MM.1S (cell line): ENCODE measurements at places on chromosomes 1 and 21.

DNA sequence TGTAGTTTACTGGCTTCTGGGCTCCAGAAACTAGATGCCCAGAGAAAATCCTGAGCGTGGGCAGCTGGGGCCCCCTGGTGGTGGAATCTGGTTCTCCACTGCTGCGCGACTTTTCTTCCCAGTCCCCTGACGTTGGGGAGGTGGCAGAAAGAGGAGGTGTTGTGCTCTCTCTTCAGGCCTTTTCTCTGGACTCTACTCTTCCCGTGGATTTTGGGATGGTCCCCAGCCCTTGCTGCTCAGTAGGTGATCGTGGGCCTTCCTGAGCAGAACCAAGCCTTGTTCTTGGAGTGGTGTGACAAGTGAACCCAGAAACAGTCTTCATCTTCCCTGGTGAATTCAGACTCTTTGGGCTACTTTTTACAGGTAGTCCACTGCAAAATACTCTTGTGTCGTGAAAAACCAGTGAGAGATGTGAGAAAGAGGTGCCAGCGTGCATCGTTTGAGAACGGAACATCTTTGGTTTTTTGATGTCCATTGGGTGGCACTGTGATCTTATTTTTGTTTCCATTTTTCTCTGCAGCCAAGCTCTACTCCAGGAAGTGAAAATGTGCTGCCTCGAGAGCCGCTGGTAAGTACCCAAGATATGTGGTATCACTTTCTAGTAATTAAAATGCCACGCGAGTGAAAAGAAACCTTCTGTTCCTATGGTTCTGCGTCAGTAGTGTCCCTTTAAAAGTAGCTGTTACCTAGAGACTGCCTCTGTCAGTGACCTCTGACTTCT, 20.2 kb downstream of the PEX14 start:
- peak overlapping the region; percentile 50; the same call in 1 of the 2 replicates for H3K27ac ChIP-seq
- peak; percentile 93 for DNase-seq
- H3K36me3 ChIP-seq = no peaks in the 10 kb centered on the region

- no peak overlapping the region for H3K4me3 ChIP-seq
- H3K36me3 ChIP-seq = no peaks in the 10 kb centered on the region
- no peaks in the 10 kb centered on the region for H3K4me1 ChIP-seq
- H3K27ac ChIP-seq = no peak overlapping the region
- peak; percentile 34 for DNase-seq
Observed at GRCh38 chr1:220943319-220943996, 64.2 kb downstream of the HLX start.

- DNase-seq = no peak
- no peaks in the 10 kb centered on the region for H3K36me3 ChIP-seq
- no peak overlapping the region for H3K4me3 ChIP-seq
- no peak overlapping the region for H3K27ac ChIP-seq
- H3K27me3 ChIP-seq = no peaks in the 10 kb centered on the region
- H3K4me1 ChIP-seq = no peaks in the 10 kb centered on the region
Observed at GRCh38 chr1:62294261-62294660, 25.0 kb downstream of the KANK4 start.

- no peaks in the 10 kb centered on the region for H3K4me1 ChIP-seq
- no peak for DNase-seq
- H3K4me3 ChIP-seq = no peak overlapping the region
- H3K27me3 ChIP-seq = no peaks in the 10 kb centered on the region
- no peaks in the 10 kb centered on the region for H3K36me3 ChIP-seq
- no peak overlapping the region for H3K27ac ChIP-seq
Observed at GRCh38 chr1:83029050-83029449, 969.9 kb downstream of the TTLL7 start.

DNA sequence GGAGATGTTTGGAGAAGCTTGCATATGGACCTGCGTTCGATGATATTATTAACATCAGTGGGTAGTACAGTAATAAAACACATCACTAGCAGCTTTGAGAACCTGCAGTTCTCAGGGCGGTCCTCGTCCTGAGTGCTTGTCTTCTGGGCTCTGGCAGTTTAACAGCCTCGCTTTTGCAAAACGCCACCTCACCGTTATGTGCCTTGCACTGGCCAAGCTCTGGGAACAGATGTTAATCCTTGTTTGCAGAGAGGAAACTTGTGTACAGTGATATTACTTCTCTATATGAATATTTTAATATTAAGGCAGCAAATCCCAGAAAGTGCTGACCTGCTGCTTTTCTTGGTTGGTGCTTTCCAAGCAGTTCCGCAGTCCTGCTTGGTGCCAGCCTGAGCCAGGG, 167.4 kb upstream of the TMEM51 start:
- H3K4me1 ChIP-seq = no peaks in the 10 kb centered on the region
- no peaks in the 10 kb centered on the region for H3K27me3 ChIP-seq
- H3K36me3 ChIP-seq = no peaks in the 10 kb centered on the region
- DNase-seq = no peak
- no peak overlapping the region for H3K4me3 ChIP-seq

- no peaks in the 10 kb centered on the region for H3K36me3 ChIP-seq
- H3K4me1 ChIP-seq = no peaks in the 10 kb centered on the region
- H3K4me3 ChIP-seq = no peak overlapping the region
Observed at GRCh38 chr1:194538453-194538852, 1352.0 kb upstream of the B3GALT2 start.

DNA sequence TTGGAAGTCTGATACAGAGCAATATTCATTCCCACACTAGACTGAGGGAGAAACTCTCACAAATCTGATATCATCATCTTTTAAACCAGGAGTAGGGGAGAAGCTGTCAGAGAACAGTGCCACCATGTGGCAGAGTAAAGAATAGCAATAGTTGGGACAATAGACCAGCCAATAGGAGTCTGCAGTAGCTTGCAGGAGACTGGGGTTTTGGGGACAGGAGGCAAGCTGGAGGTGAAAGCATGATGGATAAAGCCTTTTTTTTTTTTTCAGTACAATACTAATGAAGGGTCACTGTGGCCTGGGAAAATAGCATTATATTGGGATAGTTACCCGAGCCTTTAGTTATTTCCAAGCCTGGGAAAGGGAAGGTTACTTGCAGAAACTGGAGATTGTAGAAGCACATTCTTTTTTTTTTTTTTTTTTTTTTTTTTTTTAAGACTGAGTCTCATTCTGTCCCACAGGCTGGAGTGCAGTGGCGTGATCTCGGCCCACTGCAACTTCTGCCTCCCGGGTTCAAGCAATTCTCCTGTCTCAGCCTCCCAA, 120.7 kb downstream of the S1PR1 start:
- no peaks in the 10 kb centered on the region for H3K27me3 ChIP-seq
- H3K4me1 ChIP-seq = no peaks in the 10 kb centered on the region
- H3K36me3 ChIP-seq = no peaks in the 10 kb centered on the region
- peak; percentile 52 for DNase-seq

DNA sequence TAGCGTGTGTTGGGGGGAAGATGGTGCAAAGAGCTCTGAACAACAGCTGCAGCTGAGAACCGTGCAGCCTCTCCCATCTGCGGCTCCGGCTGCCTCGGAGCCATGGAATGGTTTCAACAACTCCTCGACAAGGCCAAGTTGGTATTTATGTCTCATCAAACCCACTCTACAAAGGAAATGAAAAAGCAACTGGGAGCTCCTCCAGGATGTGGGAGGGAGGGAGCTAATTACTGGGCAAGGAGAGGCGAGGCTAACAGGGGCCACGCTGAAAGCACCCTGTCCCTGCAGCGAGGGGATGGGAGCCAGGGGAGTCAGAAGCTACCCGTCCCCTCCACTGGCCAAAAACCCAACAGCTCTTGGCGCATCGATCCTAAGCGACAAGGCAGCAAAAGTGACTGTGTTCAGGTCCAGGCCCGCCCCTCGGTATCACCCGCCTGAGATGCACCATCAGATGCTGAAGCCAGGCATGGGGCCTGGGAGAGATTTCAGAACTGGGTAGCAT, 63.1 kb downstream of the ACOT7 start:
- no peaks in the 10 kb centered on the region for H3K4me1 ChIP-seq
- no peaks in the 10 kb centered on the region for H3K36me3 ChIP-seq
- no peak overlapping the region for H3K4me3 ChIP-seq
- H3K27ac ChIP-seq = no peak overlapping the region

GRCh38 chr1:3537359-3537758, 73.9 kb downstream of the MEGF6 start:
- H3K4me1 ChIP-seq = no peaks in the 10 kb centered on the region
- no peaks in the 10 kb centered on the region for H3K36me3 ChIP-seq
- H3K27ac ChIP-seq = no peak overlapping the region
- no peak overlapping the region for H3K4me3 ChIP-seq
- no peak for DNase-seq

DNA sequence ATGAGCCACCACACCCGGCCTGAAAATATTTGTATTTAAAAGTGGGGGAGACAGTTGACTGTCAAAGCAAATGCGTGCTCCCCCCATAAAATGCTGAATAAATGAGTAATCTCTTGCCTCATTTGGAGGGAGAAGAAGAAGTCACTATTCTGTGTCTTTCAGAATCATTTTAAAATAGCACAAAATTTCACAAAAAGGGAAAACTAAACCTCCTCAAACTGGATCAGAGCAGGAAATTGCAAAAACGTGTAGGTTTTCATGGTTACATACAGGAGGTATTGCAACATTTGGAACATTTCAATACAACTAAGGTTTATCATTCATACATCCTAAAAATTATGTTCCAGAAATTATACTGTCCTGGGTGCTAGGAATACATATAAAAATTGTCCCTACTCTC, 13.6 kb downstream of the MTF1 start:
- no peak for DNase-seq
- H3K27me3 ChIP-seq = no peaks in the 10 kb centered on the region
- H3K4me1 ChIP-seq = peaks cover 10% of the 10 kb centered on the region
- H3K36me3 ChIP-seq = no peaks in the 10 kb centered on the region; the same call in 1 of the 2 replicates

DNA sequence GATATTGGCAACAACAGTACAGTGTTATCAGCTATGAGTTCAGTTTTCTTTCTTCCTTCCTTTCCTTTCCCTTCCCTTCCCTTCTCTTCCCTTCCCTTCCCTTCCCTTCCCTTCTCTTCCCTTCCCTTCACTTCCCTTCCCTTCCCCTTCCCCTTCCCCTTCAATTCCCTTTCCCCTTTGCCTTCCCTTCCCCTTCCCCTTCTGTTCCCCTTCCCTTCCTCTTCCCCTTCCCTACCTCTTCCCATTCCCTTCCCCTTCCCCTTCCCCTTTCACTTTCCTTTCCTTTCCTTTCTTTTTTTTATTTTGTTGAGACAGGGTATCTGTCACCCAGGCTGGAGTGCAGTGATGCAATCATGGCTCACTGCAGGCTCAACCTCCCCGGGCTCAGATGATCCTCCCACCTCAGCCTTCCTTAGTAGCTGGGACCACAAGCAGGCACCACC, 72.3 kb upstream of the CAPZB start:
- H3K36me3 ChIP-seq = no peaks in the 10 kb centered on the region
- no peak for DNase-seq
- no peak overlapping the region for H3K27ac ChIP-seq
- H3K4me1 ChIP-seq = no peaks in the 10 kb centered on the region

DNA sequence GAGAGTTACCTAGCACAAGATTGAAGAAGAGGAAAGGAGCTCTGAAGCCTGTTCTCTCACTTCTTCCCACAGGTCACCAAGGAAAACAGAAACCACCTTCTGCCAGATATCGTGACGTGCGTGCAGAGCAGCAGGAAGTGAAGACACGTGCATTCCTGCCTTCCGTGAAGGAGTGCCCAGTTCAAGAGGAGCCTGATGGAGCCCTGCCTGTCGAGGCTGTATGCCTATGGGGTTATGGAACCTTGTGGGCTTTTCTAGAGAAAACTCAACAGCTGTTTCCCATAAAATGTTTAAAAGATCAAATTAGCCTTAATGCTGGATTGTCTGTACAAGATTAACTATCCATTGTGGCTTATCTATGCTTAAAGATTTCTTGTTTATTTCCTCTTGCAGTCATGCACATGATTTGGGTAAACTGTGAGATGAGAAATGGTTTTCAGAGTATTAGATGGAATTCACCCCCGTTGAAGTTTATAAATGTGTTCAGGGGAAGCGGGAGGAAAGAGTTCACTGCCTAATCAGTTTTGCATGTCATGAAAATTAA, 27.8 kb downstream of the NTPCR start:
- no peak overlapping the region for H3K4me3 ChIP-seq
- no peaks in the 10 kb centered on the region for H3K36me3 ChIP-seq
- no peak overlapping the region for H3K27ac ChIP-seq
- no peak for DNase-seq
- H3K4me1 ChIP-seq = no peaks in the 10 kb centered on the region

DNA sequence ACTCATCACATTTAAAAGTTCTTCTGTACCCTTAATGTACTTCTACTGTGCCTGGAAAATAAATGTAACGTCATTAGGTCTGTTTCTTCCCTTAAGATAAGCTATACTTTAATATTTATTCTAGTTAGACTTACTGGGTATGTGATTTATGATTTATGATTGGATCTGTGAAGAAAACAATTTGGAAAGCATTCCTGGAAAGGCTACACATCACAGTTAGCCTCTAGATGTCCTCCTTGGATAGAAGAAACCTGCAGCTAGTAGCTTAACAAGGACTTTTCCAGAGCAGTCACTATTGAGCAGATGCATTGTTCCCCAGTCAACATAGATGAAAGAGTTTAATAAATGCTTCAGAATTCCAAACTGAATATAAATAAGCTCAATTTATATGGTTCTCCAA, 22.2 kb upstream of the ABL2 start:
- no peak for DNase-seq
- no peaks in the 10 kb centered on the region for H3K36me3 ChIP-seq
- no peaks in the 10 kb centered on the region for H3K27me3 ChIP-seq
- no peaks in the 10 kb centered on the region for H3K4me1 ChIP-seq
- no peak overlapping the region for H3K27ac ChIP-seq

- H3K4me3 ChIP-seq = no peak overlapping the region
- H3K36me3 ChIP-seq = no peaks in the 10 kb centered on the region
- H3K4me1 ChIP-seq = peaks cover 12% of the 10 kb centered on the region
- H3K27me3 ChIP-seq = no peaks in the 10 kb centered on the region
- no peak overlapping the region for H3K27ac ChIP-seq
Observed at GRCh38 chr1:27572019-27572678, 31.8 kb downstream of the AHDC1 start.

DNA sequence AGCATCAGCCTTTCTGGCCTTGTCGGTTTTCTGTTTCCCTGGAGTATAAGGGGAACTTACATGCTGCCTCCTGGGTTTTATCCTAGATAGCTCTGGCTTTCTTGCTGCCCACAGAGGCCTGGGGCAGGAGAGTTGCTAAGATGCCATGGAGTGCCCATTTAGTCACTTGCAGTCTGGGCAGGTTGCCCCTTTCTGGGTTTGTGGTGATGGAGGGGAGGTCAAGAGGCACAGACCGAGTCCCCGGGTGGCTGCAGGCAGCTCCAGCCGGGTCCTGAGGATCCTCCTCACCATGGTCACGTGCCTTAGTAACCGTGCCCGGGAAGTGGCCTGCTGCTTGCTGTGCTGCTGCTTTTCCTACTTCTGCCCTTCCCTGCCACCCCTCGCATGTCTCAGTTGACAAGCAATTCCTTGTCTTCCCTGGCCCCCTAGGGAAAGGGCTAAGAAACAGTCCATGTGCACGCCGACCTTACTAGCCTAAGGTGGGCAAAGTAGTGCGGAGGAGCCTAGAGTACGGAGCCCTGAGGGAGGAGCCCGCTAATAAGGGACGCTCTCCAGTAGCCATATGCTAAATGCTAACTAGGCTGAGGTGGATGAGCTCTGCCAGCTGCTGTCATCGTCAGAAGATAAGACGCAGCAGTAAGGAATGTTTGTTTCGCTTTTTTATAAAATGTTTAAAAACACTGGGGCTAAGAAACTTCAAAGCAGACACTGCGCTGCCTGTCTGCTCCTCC, 34.8 kb downstream of the CLCA1 start:
- peak overlapping the region; percentile 53; the same call in 1 of the 2 replicates for H3K27ac ChIP-seq
- no peaks in the 10 kb centered on the region for H3K4me1 ChIP-seq
- no peaks in the 10 kb centered on the region for H3K36me3 ChIP-seq
- H3K27me3 ChIP-seq = peaks cover 6% of the 10 kb centered on the region; the same call in 1 of the 2 replicates
- peak overlapping the region; percentile 61 for H3K4me3 ChIP-seq

- DNase-seq = no peak
- no peaks in the 10 kb centered on the region for H3K27me3 ChIP-seq
- no peaks in the 10 kb centered on the region for H3K4me1 ChIP-seq
- no peak overlapping the region for H3K27ac ChIP-seq
- peaks cover 63% of the 10 kb centered on the region for H3K36me3 ChIP-seq
Observed at GRCh38 chr1:244854166-244854565, 10.2 kb downstream of the HNRNPU start.
